PC-3 (cell line): ENCODE measurements at places on chromosomes 7 and 10.

GRCh38 chr7:102872460-102872859, 40.3 kb upstream of the LRRC17 start:
- peak; percentile 80 for DNase-seq

DNA sequence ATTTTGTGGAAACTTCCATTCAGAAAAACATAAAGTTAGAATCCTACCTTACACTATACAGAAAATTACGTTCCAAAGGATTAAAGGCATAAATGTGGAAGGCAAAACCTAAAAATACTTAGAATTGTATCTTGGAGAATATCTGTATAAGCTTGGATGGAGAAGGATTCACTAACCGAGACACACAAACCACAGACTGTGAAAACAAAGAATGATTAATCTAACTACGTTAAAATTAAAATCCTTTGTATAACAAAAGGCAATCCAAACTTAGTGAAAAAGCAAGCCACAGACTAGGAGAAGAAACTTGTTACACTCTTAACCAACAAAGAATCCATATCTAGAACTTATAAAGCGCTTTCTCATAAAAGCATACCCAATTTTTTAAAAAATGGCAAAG, 678.8 kb downstream of the INHBA start:
- no peak for DNase-seq

DNA sequence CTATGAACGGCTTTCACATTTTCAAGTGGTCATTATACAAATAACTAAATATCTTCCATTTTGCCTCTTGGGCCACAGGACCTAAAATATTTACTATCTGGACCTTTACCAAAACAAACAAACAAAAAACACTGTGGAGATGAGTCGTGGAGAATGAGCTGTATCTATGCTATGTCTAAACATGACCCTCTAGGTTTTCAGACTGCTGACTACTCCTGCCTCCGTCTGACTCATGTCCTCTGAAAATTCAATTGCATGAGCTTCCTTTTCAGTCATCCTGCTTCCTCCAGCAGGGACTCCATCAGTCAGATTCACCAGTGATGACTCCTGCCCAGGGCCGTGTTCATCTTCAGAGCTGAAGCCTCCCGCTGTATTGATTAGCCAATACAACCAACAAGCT, 96.8 kb downstream of the COL28A1 start:
- peak; percentile 97 for DNase-seq

- DNase-seq = no peak
These were observed 60.7 kb upstream of the SLC13A1 start for GRCh38 chr7:123260428-123260960.

DNA sequence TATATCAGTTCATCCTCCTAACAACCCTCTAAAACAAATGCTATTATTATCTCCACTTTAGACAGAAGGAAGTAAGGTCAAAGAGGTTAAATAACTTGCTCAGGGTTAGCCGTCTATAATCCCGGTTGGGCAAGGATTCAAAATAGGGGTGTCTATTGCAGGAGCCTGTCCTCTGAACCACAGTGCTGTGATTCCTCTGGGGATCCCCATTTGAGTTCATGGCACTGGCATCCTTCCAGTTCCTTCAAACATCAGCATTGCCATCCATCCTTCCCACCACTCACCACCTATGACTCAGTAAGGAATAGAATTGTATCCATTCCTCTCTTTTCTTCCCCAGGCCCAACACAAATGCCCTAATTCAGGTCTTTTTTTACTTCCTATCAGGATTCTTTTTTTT, 25.6 kb downstream of the HPS6 start:
- no peak for DNase-seq

- DNase-seq = no peak
These were observed 871 bp downstream of the POP7 start for GRCh38 chr7:100706672-100707311.

GRCh38 chr7:127550247-127550646, 35.1 kb downstream of the GCC1 start:
- DNase-seq = peak; percentile 2

- DNase-seq = peak; percentile 71
These were observed 163.0 kb upstream of the KLF14 start for GRCh38 chr7:130896898-130897514.

DNA sequence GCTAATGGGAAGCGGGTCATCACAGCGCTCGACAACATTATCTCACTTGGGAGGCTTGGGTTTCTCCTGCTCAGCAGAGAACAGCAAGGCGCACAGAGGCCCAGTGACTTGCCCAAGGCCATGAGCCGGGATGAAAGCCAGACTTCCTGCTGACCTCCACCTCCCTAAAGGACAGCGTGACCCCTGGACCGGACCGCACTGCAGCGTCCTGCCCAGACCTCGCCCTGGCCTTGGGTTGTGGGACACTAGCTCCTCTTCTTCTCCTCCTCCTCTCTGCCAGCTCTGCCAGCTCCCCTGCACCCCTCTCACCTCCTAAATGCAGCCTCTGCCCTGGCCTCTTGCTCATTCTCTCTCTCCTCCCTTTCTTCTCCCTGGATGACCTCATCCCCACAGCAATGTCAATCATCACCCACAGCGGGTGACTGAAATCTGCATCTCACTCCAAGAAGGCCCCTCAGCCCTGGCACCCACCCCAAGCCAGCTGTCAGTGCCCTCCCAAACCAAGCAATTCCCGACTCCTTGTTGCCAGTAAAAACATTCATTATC, 19.4 kb downstream of the SPOCK2 start:
- DNase-seq = no peak
